GDM1 (cell line): ENCODE measurements at places on chromosomes 1 and 21.

GRCh38 chr1:46285730-46286477 lies 17.5 kb downstream of the LRRC41 start:
- no peak for DNase-seq

DNA sequence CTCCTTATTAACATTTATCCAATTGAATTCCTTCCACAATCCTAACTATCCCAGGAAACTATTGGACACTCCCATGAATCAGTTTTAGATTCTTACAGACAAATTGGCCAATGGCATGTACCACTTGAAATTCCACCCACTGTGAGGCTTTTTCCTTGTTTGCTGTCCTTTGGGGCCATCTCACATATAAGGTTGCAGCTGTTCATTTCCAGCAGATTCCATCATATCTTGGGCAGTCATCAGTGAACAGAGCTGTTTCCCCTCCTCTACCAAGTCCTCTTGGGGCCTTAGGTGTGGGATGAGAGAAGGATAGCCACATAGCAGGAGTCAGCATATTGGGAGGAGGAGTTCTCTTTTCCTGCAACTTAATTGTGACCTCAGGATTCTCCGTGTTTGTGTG lies 109.1 kb downstream of the HHAT start:
- DNase-seq, result no peak

- DNase-seq, result peak; percentile 79
These were observed 8.1 kb downstream of the C1orf116 start for GRCh38 chr1:207024202-207025145.

- DNase-seq, result no peak
These were observed 5.2 kb downstream of the KCNJ10 start for GRCh38 chr1:160064746-160065145.

DNA sequence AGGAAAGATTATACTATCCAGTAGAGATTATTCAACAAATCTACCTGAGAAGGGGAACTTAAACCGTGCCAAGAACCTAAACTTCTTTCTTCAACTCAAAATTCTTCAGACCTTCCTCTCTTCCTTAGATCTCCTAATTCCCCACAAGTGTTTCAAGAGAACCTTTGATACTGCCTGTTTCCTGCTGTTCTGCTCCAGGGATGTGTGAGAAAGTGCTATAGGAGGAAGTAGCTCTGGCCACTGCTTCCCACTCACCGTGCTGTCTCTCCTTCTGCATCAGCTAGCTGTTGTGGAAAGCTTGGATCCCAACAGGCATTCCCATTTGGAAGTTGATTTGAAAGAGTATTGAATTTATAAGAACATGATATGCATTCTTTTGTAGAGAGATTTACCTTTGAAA lies 4.5 kb upstream of the NOS1AP start:
- no peak for DNase-seq

GRCh38 chr21:35340273-35340672 lies 291.2 kb upstream of the RUNX1 start:
- no peak for DNase-seq

GRCh38 chr1:62991152-62991551 lies 207.2 kb downstream of the ATG4C start:
- no peak for DNase-seq

GRCh38 chr1:34270181-34270580 lies 93.5 kb downstream of the C1orf94 start:
- no peak for DNase-seq

- no peak for DNase-seq
These were observed 221.0 kb upstream of the FOXD3 start for GRCh38 chr1:63101336-63101735.

DNA sequence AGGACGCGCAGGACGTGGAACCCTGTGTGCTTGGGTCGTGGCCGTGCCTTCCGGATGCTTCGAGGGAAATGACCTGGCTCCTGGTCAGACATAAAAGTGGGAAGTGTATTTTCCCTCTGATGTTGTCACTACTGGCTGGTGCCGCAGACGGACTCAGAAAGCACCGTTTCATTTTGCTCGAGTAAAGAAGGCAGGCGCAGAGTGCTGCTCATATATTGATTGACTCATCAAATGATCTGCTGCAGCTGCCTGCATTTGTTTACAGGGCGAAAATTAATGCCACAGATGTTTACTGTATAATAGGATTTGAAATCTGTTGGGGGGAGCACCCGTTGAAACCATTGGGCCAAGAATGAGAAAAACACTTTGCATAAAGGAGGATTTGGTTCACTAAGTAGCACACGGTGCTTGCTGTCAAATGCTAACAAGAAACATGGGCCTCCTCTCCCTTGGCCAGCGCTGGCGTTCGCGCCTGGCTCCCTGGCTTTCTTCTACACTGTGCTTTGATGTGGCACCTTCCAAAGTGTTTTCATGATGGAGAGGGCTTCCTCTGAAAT lies 365.5 kb downstream of the CAMTA1 start:
- no peak for DNase-seq

GRCh38 chr1:240242601-240243144 lies 151.0 kb downstream of the FMN2 start:
- no peak for DNase-seq

DNA sequence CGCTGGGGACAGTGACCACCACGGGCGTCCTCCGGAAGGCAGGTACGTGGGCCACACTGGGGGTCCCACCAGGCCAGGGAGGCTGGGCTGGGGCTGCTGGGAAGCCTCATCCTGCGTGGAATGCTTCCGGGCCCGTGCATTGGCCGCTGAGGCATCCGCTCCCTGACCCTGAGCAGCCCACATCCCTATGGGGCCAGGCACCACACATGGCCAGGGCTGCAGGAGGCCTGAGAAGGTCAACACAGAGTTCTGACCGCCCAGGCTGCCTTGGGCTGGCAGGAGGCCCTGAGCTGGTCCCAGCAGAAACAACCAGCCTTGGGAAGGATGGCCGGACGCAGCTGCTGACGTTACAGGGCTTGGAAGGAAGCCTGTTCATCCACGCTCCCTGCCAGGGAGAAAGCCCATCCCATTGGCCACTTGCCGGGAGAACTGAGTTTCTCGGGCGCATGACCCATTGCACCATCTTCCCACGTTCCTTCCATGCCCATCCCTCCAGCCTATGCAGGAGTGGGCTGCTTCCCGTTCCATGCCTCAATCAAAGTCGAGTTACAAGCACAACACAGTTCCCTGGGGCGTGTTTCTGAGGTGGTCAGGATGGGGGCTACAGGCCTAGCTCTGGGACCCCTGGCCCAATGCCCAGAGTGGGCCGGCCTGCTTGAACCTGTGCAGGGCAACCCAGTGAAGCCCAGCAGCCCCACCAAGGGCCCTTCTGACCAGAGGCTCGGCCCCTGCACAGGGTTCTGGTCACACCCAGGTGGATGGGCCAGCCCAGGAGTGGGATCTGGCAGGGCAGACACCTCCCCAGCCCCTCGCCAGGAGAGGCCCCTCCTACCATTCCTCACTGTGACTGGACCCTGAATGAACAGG lies 31.7 kb downstream of the TRIM11 start:
- DNase-seq, result no peak

- DNase-seq, result no peak
These were observed 24.7 kb downstream of the RGS13 start for GRCh38 chr1:192660613-192661012.

GRCh38 chr21:41124641-41125201 lies 43.2 kb upstream of the BACE2 start:
- no peak for DNase-seq

DNA sequence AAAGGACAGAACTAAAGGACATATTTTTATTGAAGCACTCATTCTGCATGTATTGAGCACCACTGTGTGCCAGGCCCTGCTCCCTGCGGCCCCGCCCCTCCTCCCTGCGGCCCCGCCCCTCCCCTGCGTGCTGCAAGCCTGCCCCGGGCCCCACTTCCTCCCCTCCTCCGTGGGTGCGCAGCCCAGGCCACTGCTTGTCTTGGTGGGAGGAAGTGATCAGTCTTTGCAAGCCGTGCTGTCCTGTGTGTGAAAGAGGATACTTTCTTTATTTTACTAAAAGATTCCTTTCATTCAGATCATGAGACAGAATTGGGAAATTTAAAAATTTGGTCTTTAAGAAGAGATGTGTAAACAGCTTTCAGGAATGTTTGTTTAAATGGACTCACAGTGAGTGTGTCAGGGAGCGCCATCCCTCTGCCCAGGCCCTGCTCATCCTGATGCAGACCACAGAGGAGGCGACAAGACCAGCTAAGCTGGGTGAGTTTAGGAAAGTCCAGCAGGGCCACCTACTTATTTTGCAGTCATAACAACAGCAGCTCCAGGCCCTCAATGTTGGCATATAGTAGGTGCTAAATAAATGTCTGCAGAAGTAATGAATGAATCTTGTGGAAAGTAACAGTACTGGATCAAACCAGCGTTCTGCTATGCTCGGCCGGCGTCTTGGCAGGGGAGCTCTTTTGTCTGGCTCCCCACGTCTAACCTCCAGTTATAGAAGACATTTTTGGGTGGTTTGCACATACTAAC lies 88.3 kb upstream of the SELENON start:
- DNase-seq, result peak; percentile 22

DNA sequence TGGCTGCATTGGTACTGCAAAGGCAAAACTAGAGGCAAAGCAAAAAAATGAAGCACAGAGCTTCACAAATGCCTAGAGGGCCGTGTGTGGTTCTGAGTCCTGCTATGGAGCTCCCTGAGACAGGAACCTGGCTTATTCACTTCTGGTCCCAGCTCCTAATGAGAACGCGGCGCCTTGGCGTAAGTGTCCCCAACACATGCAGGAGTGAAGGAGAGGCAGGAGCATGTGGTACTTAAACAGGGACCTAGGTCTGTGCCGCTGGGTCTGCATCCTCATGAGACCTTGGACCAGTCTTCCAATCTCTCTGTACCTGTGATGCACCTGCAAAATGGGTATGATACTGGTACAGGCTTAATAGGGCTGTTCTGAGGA lies 14.4 kb upstream of the SLC2A7 start:
- DNase-seq, result no peak

- DNase-seq, result no peak
These were observed 24.9 kb upstream of the TMEM52 start for GRCh38 chr1:1943834-1944570.

- no peak for DNase-seq
These were observed 35.2 kb downstream of the TP53BP2 start for GRCh38 chr1:223810586-223810985.

DNA sequence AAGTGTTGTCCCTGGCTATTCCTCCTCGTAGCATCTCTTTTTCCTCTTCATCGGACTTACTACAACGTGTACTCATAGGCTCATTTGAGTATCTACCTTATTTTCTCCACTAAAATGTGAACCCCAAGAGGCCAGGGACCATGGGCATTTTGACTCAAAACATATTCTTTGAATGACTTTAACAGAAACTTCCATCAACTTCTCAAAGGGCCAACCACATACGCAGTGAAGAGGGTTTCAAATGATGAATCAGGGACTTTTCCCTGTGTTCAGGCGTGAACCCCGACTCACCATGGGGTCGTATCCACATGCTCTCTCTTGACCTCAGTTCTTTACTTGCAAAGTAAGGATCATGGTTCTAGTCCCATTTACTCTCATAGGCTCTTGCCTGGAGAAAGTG lies 20.2 kb upstream of the GPR137B start:
- no peak for DNase-seq

DNA sequence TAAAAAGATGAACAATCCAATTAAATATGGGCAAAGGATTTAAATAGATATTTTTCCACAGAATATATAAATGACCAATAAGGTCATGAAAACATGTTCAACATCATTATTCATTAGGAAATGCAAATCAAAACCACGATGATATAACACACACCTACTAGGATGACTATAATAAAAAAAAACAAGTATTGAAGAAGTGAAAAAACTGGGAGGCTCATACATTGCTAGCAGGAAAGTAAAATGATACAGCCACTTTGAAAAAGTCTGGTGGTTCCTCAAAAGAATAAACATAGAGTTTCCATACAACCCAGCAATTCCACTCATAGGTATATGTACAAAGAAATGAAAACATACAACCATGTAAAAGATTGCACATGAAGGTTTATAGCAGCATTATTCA lies 75.7 kb upstream of the RAB4A start:
- DNase-seq, result no peak

DNA sequence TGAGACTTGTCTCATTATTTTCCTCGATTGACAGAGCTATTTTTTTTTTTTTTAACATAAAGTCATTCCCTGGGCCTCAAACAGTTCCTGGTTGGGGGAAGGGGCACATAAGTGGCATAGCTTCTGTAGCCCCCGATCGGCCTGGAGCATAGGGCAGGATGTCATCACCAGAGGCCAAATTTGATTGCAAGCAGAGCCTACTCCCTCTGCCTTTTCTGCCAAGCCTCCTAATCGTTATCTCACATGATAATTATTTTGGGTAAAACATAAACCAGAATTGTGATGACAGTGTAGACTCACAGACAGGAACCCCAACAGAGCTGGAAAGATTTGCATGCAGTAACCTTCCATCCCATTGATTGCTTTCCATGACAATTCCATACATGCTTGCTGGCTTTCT lies 404.8 kb downstream of the PCP4 start:
- no peak for DNase-seq

GRCh38 chr1:214165850-214166374 lies 115.0 kb upstream of the SMYD2 start:
- no peak for DNase-seq

GRCh38 chr1:208562151-208562960 lies 318.2 kb upstream of the PLXNA2 start:
- no peak for DNase-seq

DNA sequence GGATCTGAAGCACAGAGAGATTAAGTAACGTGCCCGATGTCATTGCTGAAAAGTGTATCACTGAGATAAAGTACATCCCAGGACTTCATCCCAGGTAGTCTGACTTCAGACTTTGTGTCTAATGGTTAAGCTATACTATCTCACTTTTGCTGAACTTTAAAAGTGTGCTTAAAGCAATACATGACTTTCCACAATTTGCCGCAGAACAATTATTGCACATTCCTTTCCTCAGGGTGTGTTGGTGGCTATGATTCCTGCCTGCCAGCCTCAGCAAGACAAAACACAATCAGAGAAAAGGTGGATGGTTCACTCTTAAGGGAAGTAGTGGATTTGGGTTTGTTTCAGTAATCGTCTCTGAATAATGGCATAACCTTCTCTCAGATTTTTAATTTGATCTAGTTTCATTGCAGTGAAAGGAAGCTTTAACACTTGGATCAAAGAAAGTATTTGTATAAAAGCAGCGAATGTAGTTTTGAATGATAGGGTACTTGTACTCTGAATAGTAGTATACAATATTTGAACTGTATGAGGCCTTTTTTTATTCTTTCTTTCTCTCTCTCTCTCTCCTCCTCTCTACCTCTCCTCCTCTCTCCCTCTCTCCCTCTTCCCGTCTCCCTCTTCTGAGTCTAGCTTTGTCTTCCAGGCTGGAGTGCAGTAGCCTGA lies 47.0 kb downstream of the CNST start:
- no peak for DNase-seq

GRCh38 chr1:94803517-94804441 lies 16.4 kb upstream of the SLC44A3 start:
- DNase-seq, result no peak
